ENCODE measurements at places on chromosomes 2 and 18.

DNA sequence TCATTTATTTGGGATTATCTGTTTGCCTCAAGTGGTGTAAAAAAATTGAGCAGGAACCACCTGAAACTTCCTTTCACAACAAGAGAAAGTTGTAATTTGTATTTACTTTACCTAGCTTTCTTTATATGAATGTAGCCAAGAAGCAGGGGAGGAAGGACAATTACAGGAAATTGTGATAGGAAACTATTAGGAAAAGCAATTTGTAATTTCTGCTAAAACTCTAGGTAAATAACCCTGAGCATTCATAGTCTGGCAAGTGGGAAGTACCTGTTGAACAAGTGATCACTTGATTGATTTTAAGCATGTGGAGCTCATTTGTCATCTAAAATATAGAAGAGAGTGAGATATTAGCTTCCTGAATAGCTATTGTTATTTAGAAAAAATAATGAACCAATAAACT, 5.0 kb downstream of the TFPI start:
- DNase-seq = no peak

DNA sequence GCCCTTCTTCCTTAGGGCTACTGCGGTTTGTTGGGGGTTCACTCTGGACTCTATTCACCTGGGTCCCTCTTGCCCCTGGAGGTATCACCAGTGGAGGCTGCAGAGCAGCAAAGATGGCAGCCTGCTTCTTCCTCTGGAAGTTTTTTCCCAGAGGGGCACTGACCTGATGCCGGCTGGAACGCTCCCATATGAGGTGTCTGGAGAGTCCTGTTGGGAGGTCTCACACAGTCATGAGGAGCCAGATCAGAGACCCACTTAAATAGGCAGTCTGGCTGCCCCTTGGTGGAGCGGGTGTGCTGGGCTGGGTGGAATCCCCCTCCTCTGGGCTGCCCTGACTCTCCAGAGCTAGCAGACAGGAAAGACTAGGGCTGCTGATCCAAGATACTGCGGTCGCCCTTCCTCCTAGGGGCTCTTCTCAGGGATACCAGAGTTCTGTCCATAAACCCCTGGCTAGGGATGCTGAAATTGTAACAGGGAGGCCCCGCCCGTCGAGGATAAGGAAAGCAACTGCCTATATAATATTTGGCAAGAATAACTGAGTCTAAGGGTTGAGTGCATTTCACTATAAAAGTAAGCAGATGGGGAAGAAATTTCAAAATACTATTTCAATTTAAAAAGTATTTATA, 140.7 kb downstream of the NOL4 start:
- no peak for DNase-seq

- no peak for DNase-seq
Measured at GRCh38 chr18:35610724-35611123, 29.2 kb downstream of the GALNT1 start.

DNA sequence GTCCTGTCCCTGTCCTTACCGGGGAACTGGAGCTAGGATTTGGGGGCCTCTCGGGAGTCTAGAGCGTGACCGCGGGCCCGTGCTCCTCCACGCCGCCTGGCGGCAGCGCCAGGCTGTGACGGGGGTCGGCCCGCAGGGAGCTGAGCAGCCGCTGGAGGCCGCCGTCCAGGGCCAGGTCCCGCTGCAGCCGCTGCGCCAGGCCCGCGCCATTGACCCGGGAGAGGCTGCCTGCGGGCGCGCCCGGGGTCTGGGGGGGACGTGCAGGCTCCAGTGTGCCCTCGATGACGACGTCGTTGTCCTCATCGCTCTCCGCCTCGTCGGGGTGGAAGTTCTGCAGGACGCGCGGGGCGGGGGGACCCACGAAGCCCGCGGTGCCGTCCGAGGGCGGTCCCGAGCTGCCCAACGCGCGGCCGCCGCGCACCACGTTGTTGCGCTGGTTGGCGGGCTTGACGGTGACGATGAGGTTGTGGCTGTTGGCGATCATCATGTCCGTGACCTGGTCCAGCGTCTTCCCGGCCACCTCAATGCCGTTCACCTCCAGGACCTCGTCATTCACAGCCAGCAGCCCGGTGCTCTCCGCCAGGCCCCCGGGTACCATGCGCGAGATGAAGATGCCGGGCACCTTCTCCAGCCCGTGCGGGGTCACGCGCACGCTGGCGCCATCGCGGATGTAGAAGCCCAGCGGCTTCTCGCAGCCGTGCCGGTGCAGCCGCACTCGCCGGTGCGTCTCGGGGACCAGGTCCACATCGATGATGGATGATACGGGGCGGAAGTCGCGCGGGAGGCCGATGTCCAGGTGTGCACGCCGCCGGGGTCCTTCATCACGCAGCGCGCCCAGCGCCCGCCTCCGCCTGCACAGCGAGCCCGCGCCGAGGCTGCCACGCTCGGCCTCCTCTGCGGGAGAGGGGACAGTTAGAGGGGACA, 50.9 kb downstream of the ADNP2 start:
- DNase-seq = no peak
